Activated CD8-positive, alpha-beta memory T cell treated with anti-CD3 and anti-CD28 coated beads, Interleukin-2, amount 50 U/mL, for 48 hours (primary cell): ENCODE measurements at places on chromosomes 12 and 14.

DNA sequence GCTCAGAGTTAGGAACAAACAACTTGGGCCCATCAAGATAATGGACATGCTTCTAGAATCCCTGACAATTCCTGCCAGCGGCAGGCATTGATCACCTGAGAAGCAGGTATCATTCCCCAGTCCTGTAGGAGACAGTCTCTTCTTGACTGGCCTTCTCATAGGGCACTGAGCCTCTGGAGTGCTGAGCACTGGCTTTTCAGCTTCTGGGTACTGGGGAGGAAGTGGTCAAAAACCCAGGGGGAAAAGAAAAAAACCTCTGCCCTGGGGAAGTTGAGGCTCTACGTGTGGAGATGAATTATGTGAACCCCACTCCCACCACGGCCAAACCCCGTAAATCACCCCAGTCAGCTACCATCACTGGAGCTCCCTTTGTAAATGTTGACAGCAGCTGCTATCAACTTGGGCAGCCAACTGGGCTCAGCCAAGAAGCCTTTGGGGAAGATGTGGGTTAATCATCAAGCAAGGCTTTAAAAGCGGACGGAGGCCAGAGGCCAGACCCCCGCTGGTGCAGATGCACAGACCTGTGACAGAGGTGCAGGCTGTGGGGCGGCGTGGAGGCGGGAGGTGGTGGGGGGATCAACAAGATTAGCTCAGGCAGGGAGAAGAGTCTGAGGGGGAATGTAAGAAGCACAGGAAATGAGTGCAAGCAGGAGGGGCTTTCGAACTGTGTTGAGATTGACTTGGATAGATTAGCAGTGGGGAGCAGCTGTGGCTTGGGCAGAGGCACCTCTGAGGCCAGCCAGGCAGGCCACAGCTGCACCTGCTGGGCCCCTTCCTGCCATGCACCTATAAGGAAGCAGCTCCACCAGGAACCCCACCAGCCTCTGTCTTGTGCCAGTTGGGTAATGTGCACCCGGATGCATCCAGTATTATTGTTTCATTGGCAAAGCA, 105.4 kb upstream of the HIF1A start:
- DNase-seq = no peak

- DNase-seq = no peak
Measured at GRCh38 chr12:112308652-112309051, 73.6 kb downstream of the HECTD4 start.

DNA sequence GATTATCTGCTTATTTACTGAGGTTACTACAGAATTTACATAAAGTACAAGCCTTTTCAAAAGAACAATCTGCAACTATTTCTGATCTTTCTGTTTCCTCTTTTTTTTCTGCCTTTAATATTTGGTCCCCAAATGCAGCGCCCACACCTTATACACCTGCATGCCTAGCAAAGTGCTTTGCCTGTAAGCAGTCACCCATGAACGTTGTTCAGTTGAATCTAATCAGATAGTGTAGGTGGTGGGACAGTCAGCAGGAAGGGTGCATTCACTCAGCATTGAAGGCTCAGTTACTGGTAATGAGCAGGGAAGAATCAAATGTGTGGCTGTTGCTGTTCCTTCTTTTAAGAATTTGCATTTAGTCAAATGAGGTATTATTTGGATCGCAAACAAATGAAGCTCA, 108.4 kb downstream of the GPR135 start:
- no peak for DNase-seq

- DNase-seq = no peak
Measured at GRCh38 chr12:14601692-14602478, 34.2 kb upstream of the PLBD1 start.

DNA sequence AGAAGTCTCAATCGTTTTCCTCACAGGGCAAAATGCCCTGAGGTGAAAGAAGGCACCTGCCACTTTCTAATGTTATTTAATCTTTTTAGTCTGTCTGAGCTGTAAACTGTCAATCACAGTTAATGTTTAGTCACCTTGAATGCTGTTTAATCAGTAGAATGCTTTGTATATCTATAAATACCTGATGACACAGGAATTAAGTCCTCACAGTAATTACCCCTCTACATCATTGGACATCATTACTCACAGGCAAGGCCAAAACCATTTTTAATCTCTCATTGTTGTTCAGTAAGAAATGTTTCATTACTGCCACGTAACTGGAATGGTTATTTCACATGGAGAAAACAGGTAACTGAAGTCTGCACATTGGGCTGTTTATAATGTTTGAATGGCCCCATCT, 178.8 kb downstream of the EXOC5 start:
- DNase-seq = no peak

GRCh38 chr12:125329239-125330102, 264.2 kb downstream of the AACS start:
- DNase-seq = no peak

DNA sequence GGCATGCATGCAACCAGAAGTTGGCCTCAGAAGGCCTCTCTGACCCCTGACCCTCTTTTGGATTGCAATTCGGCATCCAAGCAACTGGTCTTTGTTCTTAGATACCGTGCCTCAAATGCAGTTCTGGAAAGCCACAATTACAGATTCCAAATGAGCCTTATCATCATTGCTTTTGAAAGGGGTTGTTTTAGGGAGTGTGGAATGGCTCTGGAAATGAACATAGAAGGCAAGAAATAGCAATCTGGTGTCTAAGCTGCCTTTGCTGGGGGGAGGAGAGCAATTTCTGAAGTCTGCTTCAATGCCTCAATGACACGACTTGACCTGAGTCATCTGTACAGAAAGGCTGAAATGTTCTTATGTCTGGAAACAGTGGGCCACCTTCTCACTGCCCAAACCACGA, 250.1 kb downstream of the NUAK1 start:
- DNase-seq = no peak

GRCh38 chr14:33539918-33540357, 410.9 kb downstream of the EGLN3 start:
- no peak for DNase-seq
